Large intestine (tissue), 12 donors: ENCODE measurements at places on chromosomes 13 and 19. TPM values are rescaled to one million over a fixed set of nuclear protein-coding genes. Genes with fewer than 3 reads are reported as not detected.

Gene RDH8
- polyA plus RNA-seq = not detected

Gene VSTM1
- not detected for polyA plus RNA-seq

Gene PLPPR3
- polyA plus RNA-seq = 5.2 TPM

Gene ZNF628
- 5.6 TPM for polyA plus RNA-seq

Gene SHANK1
- polyA plus RNA-seq = 3.2 TPM

Gene SMIM44
- 1.6 TPM for polyA plus RNA-seq

Gene KISS1R
- 0.33 TPM for polyA plus RNA-seq

Gene F10
- 125 TPM for polyA plus RNA-seq

Gene GPR12
- 0.97 TPM for polyA plus RNA-seq

Gene FGF21
- polyA plus RNA-seq = not detected

Gene CERS1
- 3.1 TPM for polyA plus RNA-seq

Gene ZNF20
- 7.0 TPM for polyA plus RNA-seq

Gene PEX11G
- polyA plus RNA-seq = 7.9 TPM

Gene STOML3
- 0.04 TPM for polyA plus RNA-seq

Gene ZNF284
- polyA plus RNA-seq = 5.0 TPM

Gene DPF1
- polyA plus RNA-seq = 1.8 TPM

Gene PODNL1
- polyA plus RNA-seq = 1.6 TPM

Gene KMT5C
- 21.5 TPM for polyA plus RNA-seq

Gene C19orf67
- 0.10 TPM for polyA plus RNA-seq

Gene MAST1
- polyA plus RNA-seq = 4.4 TPM

Gene NTF4
- polyA plus RNA-seq = 0.16 TPM

Gene CLEC17A
- polyA plus RNA-seq = 0.13 TPM

Gene MCEMP1
- polyA plus RNA-seq = 0.06 TPM

Gene ZNF43
- polyA plus RNA-seq = 17.0 TPM

Gene CEACAM3
- polyA plus RNA-seq = 0.36 TPM

Gene LCP1
- polyA plus RNA-seq = 41.1 TPM

Gene IGFL3
- not detected for polyA plus RNA-seq

Gene AZU1
- polyA plus RNA-seq = 0.33 TPM

Gene FPR1
- polyA plus RNA-seq = 0.66 TPM

Gene NALCN
- polyA plus RNA-seq = 1.2 TPM

Gene IRF3
- 95.2 TPM for polyA plus RNA-seq

Gene SULT2A1
- 190 TPM for polyA plus RNA-seq

Gene ZNF492
- 1.2 TPM for polyA plus RNA-seq

Gene NLRP4
- not detected for polyA plus RNA-seq

Gene PALM3
- polyA plus RNA-seq = 2.3 TPM

Gene AKT2
- 101 TPM for polyA plus RNA-seq

Gene SYT5
- 9.1 TPM for polyA plus RNA-seq

Gene ZNF534
- 0.40 TPM for polyA plus RNA-seq

Gene MPND
- 16.5 TPM for polyA plus RNA-seq

Gene GPALPP1
- polyA plus RNA-seq = 32.8 TPM

Gene ATP11A
- polyA plus RNA-seq = 95.6 TPM

Gene ZNF665
- polyA plus RNA-seq = 6.3 TPM

Gene TUBA3C
- not detected for polyA plus RNA-seq

Gene GNG7
- 2.2 TPM for polyA plus RNA-seq

Gene B3GNT8
- polyA plus RNA-seq = 29.7 TPM

Gene ZNF729
- 0.01 TPM for polyA plus RNA-seq

Gene RASA3
- polyA plus RNA-seq = 8.3 TPM

Gene CCL25
- polyA plus RNA-seq = 1,345 TPM

Gene PSG7
- polyA plus RNA-seq = not detected

Gene ZNF709
- 2.5 TPM for polyA plus RNA-seq

Gene ZNF814
- polyA plus RNA-seq = 54.3 TPM

Gene NR2F6
- polyA plus RNA-seq = 61.1 TPM

Gene GRK1
- 0.16 TPM for polyA plus RNA-seq

Gene ZIC5
- polyA plus RNA-seq = 0.01 TPM

Gene ZNF154
- polyA plus RNA-seq = 20.3 TPM

Gene FXYD7
- polyA plus RNA-seq = 7.6 TPM

Gene MUC16
- 0.78 TPM for polyA plus RNA-seq
